H7 (cell line): ENCODE measurements at places on chromosomes 13 and 19.

DNA sequence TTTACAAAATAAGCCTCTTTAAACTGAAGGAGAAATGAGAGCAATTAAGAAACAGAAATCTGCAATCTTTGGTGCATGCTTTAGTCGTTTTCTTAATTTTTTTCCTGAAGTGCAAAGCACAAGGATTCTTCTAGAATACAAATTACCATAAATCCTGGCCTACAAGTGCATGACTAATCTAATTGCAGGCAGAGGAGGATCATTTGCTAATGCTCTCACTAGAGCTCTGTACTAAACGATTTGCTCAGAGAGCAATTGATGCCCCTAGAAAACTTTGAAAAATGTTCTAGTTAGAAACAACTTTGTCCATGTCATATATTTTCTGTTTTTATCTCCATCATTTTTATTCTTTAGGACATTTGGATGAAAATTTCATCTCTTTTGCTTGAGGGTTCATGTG is 193.2 kb downstream of the POU4F1 start:
- no peak for DNase-seq

DNA sequence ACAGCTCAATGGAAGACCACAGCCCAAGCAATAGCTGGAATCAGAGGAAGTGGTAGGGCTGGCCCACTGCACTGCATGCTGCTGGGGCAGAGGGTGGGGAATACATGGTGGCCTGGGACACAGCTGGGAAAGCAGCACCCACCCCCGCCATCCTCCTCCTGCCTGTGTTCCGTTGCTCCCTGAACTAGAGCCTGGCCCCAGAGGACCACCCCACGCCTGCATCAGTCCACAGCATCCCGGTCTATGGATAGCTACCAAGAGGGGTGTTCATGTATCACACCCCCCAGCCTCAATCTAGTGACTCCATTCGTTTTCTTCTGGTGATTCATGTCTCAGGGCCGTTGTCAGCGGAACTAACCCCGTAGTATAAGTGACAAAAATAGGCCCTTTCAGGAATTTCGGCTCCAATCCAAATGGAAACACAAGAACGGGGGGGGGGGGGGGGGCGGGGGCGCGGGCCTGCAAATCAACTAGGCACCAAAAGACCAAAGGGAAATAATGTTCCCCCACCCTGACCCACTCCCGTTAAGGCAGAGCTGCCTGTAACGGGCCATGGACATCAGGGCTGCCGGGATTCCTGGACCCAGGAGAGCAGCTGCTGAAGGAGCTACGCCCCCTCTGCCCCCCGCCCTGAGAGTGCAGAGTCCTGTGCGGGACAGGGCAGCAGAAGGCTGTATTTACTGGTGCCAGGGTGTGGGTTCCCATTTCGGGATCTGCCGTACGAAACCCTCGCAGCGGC is 18.9 kb upstream of the EPHX3 start:
- no peak for DNase-seq

- peak; percentile 78 for DNase-seq
Observed at GRCh38 chr19:29860492-29860891, 48.7 kb downstream of the CCNE1 start.

GRCh38 chr13:80161219-80161618 is 179.7 kb downstream of the SPRY2 start:
- no peak for DNase-seq

- no peak for DNase-seq
Observed at GRCh38 chr13:97182111-97182890, 39.8 kb upstream of the MBNL2 start.

GRCh38 chr13:71464686-71465085 is 402.3 kb downstream of the DACH1 start:
- no peak for DNase-seq

- peak; percentile 35 for DNase-seq
Observed at GRCh38 chr13:110628477-110628793, 13.1 kb downstream of the NAXD start.

DNA sequence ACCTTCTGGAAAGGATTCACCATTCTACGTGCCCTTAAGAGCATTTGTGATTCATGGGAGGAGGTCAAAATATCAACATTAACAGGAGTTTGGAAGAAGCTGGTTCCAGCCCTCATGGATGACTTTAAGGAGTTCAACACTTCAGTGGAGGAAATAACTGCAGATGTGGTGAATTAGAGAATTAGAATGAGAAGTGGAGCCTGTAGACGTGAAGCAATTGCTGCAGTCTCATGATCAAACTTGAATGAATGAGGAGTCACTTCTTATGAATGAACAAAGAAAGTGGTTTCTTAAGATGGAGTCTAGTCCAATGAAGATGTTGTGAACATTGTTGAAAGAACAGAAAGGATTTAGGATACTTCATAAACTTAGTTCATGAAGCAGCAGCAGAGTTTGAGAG is 129.1 kb downstream of the TNFRSF19 start:
- no peak for DNase-seq

GRCh38 chr13:31199527-31199848 is 287 bp upstream of the B3GLCT start:
- no peak for DNase-seq

DNA sequence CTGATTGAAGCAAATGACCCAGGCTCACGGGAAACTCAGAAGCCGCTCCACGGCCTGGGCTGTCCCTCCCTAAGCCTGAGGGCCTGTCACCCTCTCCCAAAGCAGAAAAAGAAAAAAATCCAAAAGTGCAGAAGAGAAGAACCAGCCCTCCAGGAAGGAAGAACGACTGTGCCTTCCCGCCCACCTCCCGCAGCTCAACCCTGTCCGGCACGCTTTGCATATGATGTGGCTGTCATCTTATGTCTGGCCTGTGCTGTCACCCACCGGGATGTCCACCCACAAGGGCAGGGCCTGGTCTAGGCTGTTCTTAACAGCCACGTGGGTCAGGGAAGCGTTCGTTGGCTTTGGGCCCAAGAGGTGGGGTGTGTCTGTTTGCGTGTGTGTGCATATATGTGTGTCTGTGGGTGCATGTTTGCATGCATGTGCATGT is 13.7 kb downstream of the ZBTB7A start:
- DNase-seq: no peak

GRCh38 chr19:10911579-10912363 is 16.7 kb downstream of the YIPF2 start:
- DNase-seq: no peak

DNA sequence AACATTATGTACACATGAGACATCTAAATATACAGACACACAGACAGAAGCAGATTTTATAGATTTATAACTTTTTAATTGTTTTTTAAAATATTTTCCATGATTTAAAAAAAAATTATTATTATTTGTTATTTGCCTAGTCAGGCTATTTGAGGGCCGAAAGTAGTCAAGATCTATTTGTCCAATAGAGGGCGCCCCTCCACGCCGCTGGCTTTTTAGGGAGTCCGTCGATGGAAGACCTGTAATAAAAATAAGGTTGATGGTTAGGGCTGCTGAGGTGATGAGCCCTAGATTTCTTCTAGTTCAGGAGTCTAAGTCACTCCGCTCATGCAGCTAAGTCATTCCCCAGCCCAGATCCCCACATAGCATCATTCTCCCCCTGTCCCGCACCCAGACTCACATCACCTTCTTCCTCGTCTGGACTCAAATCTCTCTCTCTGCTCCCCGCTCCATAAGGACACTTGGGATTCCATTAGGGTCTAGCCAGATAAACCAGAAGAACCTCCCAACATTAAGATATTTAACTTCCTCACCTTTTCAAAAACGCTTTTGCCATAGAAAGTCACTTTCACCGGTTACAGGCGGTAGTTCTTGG is 33.9 kb upstream of the CEACAM21 start:
- DNase-seq: peak; percentile 42

DNA sequence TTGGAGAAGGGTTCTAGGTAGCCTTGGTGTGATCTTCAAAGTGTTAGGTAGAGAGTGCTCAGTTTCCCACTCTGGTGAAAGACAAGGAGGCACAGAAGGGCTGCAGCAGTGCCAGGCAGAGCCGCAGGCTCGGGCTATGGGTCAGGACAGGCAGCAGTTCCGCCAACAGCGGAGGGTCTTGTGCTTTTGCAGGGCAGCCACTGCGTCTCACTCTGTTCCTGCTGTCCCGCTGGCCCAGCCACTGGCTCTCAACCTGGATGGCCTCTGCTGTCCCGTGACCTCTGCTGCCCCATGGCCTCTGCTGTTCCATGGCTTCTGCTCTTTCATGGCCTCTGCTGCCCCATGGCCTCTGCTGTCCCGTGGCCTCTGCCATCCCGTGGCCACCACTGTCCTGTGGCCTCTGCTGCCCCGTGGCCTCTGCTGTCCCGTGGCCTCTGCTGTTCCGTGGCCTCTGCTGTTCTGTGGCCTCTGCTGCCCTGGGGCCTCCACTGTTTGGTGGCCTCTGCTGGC is 175.7 kb downstream of the URI1 start:
- DNase-seq: no peak

DNA sequence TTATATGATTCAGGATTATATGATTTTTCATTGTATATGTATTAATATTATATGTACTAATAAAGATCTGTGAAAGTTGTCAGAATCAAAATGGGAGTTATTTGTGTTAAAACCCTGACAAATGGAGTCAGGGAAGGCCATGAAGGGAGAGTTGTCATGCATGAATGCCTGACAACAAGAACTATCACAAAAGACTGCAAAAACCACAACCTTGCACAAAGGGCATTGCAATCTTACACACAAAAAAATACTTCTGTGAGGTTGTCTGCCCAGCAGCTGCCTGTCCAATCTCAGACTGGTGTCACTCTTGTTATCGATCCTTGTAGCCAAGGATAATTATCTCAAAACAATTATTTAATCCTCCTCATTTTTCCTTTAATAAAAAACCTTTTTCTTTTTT is 21.2 kb upstream of the RBM26 start:
- DNase-seq: no peak

DNA sequence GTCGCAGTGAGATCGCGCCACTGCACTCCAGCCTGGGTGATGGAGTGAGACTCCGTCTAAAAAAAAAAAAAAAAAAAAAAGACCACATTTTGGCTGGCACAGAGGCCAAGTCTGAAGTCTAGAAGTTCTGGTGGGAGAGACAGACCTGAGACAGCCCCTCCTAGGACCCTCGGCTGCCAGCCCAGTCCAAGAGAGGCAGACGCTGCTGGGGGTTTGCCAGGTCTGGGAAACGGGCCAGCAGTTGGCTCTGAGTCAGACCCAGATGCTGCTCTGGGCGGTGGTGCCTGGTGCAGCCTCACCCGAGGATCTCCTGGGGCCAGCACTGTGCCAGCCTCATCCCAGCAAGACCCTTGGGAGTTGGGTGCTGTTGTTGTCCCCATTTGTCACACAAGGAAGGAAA is 5.8 kb downstream of the FCHO1 start:
- no peak for DNase-seq

DNA sequence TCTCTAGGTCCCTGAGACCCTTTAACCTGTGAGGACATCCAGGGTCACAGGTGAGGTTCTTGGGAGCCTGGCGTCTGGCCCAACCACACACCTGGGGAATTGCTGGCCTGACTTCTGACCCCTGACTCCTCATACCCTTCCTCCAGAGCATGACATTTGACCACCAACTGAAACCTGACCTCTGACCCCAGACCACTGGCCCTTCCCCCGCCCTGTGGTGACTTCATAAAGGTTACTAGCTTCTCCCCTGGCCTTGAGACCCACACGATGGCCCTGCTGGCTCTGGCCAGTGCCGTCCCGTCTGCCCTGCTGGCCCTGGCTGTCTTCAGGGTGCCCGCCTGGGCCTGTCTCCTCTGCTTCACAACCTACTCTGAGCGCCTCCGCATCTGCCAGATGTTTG is at the start of gene SPACA6:
Gene SPACA6, plus strand, starts transcription at position 71 of the 400 bp plus-strand sequence. Its CDS starts 197 bp downstream, at position 268.
- DNase-seq: peak; percentile 22

- DNase-seq: no peak
Observed at GRCh38 chr13:94411747-94412146, 67.7 kb downstream of the DCT start.

- no peak for DNase-seq
Observed at GRCh38 chr19:50500753-50501151, 10.2 kb downstream of the JOSD2 start.

GRCh38 chr19:2336528-2337328 is 8.2 kb downstream of the SPPL2B start:
- DNase-seq: no peak

- DNase-seq: no peak
Observed at GRCh38 chr19:5253406-5254110, 87.1 kb downstream of the PTPRS start.

DNA sequence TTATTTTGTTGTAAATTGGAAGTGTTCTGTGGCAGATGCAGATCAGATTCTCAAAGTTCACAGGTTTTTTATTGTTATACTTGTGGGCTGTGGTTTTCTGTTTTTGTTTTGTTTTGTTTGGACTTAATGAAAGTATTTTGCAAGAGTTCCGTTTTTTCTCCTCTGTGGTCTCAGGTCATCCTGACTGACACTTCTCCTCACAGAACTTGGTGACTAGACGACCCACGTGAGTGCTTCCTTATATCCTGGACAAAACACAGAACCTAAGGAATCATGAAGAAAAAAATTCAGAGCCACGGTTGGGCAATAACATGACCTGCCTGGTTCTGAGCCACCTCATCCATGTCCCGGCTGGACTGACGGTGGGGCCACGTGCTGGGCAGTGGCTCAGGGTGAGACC is 2.5 kb upstream of the RFPL4AL1 start:
- DNase-seq: no peak

- peak; percentile 60 for DNase-seq
Observed at GRCh38 chr13:20721058-20721453, 17.6 kb downstream of the IL17D start.

GRCh38 chr13:41494202-41494601 is 36.9 kb downstream of the RGCC start:
- no peak for DNase-seq

DNA sequence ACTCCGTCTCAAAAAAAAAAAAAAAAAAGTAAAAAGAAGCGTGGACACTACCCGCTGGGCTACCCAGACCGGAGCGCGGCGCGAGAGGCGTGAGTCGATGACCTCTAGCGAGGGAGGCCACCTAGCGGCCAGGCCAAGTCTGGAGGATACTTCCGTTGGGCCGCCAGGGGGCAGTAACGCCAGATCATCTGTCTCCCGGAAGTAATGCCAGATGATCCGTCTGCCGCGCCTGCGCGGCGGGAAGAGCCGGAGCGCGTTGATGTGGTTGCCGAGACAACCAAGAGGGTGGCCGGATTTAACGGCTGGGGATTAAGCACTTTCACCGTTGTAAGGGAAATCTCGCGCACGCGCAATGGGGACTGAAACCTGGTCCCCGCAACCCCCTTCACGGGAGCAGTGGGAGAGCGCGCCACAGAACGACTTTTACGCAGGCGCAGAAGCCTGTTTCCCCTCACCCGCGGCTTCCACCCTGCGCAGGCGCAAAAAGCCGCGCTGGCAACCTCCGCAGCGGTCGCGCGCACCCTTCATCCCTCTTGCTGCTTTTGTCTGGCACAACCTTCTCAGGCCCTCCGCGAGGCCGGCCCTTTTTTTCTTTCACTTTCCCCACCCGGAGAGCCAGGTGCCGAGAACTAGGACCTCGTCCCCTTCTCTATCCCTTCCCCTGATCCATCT is 1.0 kb upstream of the U2AF2 start:
- peak; percentile 97 for DNase-seq

- DNase-seq: peak; percentile 60
Observed at GRCh38 chr19:45211751-45212381, 33.3 kb downstream of the BLOC1S3 start.

GRCh38 chr13:33316890-33317289 is 31.3 kb upstream of the STARD13 start:
- no peak for DNase-seq

GRCh38 chr19:47885067-47885463 is 1.1 kb downstream of the SULT2A1 start:
- no peak for DNase-seq
